Epithelial cell of proximal tubule (primary cell): ENCODE measurements at places on chromosomes 7 and 10.

DNA sequence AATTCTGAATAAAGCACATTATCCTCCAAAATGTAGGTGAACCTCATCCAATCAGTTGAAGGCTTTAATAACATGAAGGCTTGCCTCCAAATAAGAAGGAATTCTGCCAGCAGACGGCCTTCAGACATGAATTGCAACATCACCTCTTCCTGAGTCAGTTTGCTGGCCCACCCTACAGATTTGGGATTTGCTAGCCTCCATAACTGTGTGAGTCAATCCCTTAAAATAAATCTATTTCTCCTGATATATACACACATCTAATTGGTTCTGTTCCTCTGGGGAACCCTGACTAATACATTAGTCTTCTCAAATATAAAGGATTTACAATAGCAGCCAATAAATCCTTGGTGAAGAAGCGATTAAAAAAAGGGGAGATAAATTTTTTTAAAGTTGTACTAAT is 34.8 kb upstream of the OSBPL3 start:
- no peak for DNase-seq

GRCh38 chr7:50983850-50984249 is 201.2 kb upstream of the GRB10 start:
- DNase-seq: no peak

- DNase-seq: peak; percentile 9
Measured at GRCh38 chr10:132774902-132775863, 10.8 kb downstream of the NKX6-2 start.

- DNase-seq: no peak
Measured at GRCh38 chr10:68346774-68347173, 14.0 kb upstream of the PBLD start.

DNA sequence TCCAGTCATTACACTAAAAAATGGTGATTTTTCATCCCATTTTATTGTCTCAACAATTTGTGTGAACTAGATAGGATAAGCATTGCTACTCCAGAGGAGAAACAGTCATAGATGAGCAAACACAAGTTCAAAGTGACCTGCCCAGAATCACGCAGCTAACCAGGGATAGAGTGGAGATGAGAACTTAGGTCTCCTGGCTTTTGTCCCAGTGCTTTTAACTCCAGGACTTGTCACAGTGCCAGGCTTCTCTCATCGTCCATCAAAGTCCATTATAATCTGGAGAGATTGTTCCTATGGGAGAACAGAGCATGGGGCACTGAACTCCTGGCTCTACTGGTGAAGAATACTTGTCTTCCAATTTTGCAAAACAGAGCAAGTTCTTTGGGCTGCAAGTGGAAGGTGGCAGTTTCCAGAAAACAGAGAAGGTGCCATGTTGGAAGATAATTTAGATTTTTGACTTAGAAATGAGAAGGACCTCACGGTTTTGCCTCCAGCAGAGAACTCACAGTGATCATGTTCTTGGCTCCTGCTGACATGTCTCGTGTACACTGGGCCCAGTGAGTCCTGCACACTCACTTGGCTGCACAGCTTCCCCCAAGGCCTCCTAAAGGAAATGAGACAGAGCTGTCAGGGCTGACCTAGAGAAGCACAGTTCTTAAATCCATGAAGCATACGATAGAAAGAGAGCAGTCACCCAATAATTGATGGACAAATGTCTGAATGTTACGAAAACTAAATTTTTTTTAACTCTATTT is 322.9 kb upstream of the NRP1 start:
- peak; percentile 22 for DNase-seq

- no peak for DNase-seq
Measured at GRCh38 chr10:29623797-29624196, 11.0 kb downstream of the SVIL start.

GRCh38 chr10:1486841-1487687 is 250.3 kb downstream of the ADARB2 start:
- no peak for DNase-seq

DNA sequence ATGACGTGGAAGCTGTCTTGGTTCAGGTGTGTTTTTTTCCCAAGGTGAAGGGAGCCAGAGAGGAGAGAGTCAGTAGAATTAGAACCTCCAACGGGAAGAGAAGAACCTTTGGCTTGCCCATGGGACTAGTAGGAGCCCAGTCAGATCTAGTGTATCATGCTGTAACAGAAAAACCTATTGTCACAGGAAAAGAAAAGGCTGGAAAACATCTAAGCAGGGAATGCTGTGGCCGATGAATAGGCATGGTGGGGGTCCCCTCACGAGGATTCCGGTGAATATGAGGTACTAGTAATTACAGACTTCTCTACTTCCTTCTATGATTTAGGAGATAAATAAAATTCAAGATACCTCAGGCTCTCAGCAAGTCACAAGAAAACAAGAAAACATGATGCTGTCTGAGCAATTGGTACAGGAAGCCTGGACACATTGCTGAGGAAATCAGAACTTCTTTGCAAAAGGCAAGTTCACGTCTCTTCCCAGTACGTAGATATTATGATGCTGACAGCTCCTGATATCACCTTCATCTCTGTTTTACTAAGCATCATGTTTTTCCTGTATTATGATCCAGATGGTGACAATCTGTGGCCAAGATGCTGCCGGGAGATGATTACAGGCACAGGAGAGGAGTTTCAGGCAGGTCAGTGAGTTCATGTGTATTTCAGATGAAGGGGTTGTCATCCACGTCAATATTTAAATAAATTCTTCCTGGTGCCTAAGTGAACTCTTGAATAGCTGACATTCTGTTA is 54.3 kb upstream of the NPY start:
- no peak for DNase-seq

DNA sequence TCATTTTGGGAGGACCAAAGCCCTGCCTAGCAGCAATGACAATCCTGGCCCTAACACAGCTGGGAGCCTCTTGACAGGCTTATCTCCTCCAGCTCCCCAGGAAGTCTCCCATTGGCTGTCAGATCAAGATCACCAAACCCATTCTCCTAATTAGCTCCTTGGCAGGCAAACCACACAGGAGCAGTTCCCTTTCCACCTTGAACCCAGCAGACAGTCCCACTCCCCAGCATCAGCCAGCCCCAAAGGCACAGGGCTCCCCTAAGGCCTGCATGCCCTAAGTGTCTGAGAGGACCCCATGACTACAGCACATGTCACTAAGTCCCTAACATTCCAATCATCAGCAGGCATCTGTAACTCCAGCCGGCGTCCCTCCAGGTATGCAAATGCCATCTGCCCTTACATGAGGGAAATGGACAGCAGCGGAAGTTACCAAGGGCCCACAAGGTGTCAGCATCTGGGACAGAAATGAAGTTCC is 348.5 kb downstream of the KCNMA1 start:
- no peak for DNase-seq

GRCh38 chr7:148611692-148612091 is 21.1 kb downstream of the C7orf33 start:
- DNase-seq: no peak

- no peak for DNase-seq
Measured at GRCh38 chr7:34438436-34438835, 219.6 kb upstream of the NPSR1 start.

GRCh38 chr10:125720002-125720382 is 483 bp downstream of the EDRF1 start:
- no peak for DNase-seq

DNA sequence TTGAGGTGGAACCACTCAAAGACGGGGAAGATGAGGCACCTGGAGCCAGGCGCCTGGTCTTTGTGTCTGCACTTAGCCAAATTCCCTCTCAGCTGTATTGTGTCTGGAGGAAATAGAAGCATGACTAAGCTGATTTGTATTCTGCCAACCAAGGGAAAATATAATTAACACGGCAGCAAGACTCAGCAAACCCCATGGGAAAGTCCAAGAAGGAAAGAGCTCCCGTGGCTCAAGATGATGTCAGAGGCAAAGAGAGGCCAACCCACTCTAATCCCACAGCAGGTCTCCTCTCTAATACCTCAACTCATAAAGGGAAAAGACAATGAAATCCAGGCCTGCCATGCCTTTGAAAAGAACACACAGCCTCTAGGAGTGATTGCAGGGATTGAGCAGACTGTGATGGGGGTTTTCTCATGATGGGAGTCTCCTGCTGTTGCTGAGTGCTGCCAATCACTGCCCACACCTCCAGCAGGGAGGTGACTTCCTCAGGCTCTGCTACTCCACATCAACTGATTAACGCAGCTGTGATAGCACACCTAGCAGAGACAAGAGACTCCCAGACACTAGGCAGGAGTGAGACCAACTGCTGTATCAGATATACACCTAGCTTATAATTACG is 255.5 kb upstream of the C7orf33 start:
- DNase-seq: peak; percentile 64

DNA sequence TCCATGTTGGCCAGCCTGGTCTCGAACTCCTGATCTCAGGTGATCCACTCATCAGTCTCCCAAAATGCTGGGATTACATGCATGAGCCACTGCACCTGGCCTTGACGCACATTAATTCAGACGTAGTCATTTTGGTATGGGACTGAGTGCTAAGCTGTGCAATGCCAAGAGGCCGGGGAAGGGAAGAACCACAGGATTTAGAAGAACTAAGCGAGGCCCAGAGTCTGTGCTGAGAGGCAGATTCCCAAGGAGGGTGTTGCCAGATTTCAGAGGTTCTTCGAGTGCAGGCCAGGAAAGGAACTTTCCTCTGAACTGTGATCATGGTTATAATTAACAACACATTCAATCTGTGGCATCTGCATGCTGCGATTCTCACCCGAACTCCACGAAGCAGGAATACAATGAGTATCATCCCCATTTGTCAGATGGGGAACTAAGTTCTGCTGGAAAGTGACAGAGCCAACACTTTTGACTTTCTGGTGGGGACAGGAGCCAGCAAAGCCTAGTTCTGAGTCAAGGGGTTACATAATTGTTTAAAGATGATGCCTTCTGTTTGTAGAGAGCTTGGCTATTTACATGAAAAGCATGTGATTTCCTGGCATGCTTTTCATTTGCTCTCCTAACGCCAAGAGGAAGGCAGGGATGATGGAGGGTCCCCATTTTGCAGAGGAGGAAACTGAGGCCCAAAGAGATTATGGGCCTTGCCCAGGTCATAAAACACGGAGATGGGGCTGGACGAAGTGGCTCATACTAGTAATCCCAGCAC is 6.2 kb upstream of the ZAN start:
- DNase-seq: no peak

DNA sequence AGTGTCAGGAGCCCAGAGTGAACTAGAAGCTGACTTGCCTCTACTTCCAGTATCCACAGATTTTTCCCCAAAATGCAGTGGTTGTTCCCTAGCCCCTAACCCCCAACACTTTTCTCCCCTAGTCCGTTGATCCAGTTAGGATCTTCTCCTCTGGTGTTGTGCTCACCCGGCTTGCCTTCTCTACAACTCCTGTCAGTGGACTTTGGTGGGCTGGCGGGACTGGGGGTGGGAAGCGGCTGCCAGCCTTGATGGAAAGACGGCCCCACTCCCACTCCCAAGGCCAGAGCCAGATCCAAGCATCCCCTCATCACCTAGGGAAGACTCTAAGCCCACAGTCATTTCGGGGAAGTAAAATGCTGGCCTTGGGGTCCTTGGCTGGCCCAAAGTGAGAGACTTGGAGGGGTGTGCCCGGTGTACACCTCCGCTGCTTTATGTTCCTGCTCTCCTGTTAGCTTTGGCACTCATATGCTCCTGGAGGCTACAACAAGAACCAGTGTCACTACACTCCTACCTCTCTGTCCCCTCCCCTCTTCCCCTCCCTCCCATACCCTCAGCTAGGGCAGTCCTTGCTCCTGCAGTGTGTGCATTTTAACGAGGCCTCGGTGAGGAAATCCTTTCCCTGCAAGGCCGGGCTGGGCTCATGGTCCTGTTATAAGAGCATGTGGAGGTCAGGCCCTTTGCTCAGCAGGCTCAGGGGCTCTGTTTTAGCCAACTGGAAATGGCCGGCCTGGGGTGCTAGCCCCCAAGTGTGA is 930 bp upstream of the HOXA10 start:
- DNase-seq: no peak

GRCh38 chr7:129298268-129298893 is 73.6 kb downstream of the AHCYL2 start:
- DNase-seq: no peak

DNA sequence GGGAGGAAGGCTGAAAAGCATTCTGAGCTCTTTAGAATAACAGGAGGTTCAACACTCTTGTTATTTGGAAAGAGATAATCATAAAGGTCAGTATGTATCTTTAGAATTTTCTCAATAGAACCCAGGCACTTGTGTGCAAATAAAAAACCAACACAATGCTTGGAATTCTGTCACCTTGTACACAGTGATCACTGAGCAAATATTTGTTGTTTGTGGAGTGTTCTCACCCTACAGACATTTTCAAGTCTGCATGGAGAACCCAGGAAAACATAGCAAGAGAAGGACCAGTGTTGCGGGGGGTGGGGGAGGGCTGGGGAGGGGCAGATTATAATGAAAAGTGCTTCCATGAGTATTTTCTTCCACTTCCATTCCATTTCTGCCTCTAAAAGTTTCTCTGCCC is 87.4 kb downstream of the FAM107B start:
- DNase-seq: no peak

DNA sequence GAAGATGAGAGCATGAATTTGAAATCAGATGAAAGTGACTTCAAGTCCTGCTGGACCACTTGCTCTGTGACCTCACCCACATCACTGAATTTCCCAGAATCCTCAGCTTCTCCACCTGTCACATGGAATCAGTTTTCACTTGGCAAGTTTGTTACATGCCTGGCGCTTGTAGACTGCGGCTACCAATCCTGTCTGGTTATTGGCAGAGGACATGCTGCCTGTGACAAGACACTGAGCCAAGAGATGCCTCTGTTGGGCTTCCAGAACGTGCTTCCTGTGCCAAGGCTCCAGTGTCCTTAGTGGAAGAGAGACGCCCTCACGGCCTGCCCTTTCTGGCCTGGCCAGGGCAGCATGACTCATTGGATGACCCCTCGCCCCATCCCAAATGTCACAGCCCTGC is 4.4 kb upstream of the MYL10 start:
- no peak for DNase-seq

GRCh38 chr7:47404010-47404409 is 177.9 kb downstream of the TNS3 start:
- no peak for DNase-seq

DNA sequence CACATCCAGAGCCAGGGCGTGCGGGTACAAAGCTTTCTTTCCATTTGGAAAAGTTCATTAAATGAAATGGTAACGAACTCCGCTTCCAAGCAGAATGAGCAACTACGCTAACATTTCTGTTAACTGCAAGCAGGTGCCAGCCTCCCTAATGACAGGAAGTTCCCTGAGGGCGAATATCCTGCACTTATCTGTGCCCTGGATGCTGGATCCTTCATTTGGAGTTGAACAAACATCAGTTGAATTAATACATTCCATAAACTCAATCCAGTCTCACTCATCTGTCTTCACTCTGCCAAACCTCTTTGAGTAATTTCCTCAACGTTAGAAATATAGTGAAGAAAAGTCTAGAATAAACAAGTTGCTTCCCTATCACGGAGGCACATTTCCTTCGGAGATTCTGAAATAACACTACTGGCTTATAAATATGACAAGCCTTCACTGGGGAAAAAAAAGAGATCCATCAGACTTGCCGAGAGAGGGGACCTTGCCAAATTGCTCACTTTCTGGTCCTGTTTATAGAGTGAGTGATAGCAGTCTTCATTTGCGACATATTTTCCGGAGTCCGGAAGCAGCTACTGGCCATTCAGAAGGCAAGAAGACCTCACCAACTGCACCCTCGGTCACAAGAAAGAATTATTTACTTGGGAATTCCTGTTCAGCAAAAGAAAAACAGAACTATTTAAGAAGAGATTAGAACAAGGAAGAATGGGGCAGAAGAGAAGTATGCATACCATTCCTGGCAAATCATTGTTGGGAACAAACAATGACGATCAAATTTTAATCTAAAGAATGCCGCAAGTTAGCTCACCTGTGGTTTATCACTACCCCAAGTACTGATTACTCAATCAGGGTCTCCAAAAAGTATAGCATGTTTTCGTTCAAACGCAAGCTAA is 196.4 kb downstream of the FAM107B start:
- no peak for DNase-seq
